NCI-H774 (cell line): ENCODE measurements at places on chromosomes 5 and 9.

- DNase-seq: no peak
Observed at GRCh38 chr5:58048954-58049353, 410.9 kb downstream of the PLK2 start.

DNA sequence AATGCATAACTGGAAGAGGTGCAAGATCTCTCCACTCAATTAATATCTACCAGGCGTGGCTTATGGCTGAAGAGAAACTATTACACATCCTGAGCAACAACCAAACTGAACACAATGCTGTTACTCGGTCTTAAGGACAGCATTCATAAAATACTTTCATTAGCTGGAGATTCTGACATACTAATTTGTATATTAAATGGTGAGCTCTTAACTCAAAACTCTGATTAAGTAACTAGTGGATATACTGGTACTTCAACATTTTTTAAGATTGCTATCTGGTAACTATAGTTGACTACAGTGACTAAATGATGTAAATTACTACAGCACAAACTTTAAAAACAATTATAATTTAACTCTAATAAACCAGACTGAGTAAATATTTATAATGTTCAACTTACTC, 15.8 kb downstream of the ZDHHC21 start:
- DNase-seq: no peak

- DNase-seq: no peak
Observed at GRCh38 chr5:61817472-61818326, 485.6 kb downstream of the ZSWIM6 start.

GRCh38 chr5:132601071-132601728, 44.4 kb downstream of the RAD50 start:
- DNase-seq: no peak

DNA sequence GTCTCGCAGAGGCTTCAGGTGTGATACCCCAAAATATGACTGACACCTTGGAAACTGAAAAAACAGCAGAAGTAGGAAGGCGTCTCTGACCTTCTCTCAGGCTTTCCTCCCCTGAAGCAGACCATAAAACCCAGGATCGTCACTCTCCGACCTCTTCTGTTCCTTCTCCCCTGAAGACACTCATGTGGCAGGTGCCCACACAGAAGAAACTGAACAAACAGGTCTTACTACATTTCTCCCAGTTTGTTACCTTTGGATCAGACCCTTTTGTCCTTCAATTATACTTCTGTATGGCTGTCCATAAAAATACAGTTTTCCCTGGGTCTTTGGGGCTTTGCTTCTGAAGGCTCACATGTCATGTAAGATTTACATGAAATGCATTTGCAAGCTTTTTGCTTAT, 10.3 kb upstream of the PRUNE2 start:
- DNase-seq: no peak

- DNase-seq: no peak
Observed at GRCh38 chr5:57764479-57765089, 282.0 kb upstream of the ACTBL2 start.

DNA sequence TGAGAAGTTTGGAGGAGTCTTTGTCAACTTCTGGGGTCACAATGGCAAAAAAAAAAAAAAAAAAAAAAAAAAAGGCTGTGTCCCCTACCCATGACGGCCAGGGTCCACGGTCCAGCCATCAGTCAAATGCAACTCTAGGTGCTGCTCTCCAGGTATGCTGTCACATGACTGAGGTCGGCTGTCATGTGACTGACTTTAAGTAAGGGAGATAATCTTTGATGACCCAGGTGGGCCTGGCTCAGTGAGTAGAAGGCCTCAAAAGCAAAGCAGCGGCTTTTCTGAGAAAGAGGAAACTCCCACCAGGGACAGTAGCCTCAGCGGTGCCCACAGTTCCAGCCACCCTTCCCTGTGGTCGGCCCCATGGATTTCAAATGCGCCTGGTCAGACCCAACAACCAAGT, 117.7 kb downstream of the ROR2 start:
- DNase-seq: no peak

- no peak for DNase-seq
Observed at GRCh38 chr9:80796632-80797031, 892.7 kb downstream of the TLE1 start.

- DNase-seq: no peak
Observed at GRCh38 chr9:36194326-36195000, 3.7 kb downstream of the CLTA start.

DNA sequence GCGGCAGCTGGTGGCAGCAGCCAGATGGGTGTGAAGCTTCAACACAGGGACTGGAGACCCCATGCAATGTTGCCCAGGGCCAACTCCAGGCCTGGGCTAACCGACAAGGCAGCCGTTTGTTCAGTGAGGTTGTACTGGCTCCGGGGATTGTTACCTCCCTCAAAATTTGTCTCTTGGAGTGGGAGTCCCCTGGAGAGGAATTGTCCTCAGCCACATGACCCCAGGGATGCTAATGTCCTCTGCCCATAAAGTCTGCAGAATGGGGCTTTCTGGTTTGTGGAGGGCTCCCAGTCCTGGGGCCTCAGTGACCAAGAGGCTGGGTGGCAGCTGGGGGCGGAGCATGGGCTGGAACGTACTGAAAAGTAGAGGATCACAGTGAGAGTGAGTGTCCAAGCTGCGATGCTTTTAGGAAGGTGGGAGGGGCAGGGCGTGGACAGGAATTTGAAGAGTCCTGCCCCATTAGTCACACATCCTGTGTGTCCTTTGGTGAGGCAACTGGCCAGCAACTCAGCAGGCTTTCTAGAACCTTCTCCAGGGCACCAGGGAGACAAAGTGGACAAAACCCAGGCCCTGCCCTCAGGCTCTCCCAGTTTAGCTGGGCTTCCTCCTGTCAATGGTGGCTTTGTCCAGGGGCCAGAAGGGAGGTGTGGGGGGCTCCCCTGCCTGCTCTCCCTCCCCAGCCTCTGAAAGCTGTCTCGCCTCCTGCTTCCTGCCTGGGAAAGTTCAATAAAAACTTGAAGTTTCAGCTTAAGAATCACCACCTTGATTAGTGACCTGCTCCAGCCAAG, 114.0 kb downstream of the NSG2 start:
- no peak for DNase-seq

DNA sequence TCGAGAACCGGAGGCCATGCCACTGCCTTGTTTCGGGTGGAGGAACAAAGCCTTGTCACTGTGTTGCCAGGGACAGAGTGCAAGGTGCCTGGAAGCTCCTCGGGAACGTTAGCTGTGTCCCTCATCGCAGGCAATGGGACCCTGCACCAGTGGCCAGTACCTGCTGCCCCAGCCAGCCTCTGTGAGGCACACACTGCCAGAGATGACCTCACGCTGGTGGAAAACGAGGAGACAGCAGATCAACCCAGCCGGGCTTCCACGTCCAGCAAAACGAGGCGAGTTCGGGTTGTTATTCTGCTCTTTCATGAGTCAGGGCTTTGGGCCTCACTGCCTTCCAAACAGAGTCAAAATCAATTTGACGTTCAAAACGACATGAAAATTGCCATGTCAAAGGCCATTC, 104.1 kb downstream of the ADAMTS2 start:
- no peak for DNase-seq

- no peak for DNase-seq
Observed at GRCh38 chr9:6665628-6666027, 20.1 kb upstream of the GLDC start.

- DNase-seq: no peak
Observed at GRCh38 chr5:96326902-96327301, 106.1 kb downstream of the PCSK1 start.

DNA sequence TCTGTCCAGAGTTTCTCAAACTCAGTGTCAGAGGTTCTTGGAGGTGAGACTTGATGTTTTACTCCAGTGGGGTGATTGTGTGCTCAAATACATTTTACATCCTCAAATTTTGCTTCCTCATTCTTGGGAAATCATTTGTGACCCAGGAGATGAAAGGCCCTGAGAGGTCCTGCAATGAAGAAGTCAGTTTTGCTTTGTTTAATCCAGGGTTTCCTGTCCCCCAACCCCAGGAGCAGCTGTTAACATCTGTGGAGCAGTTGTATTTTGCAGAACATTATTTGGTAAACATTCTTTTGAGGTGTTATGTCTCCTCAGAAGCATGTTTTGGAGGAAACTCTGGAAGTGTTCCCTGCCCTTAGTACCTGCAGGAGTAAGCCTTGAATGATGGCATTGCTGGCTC, 59.8 kb downstream of the DAB2IP start:
- DNase-seq: no peak

DNA sequence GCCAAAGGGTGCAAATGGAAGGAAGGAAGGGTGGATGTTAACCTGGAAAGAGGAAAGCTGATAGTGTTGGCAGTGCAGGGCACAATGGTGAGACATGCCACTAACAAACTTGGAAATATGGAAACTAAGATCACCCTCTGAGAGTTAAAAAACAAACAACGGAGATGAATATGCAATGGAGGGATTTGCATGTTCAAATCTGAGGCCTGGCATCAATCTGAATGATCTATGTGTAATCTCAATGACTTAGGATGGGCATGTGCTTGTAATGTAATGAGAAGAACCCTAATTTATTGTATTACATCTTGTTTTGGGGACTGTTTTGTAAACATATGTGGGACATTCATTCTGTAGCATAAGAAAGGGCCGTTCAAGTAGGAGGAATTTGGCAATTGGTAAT, 54.4 kb downstream of the GLRA1 start:
- no peak for DNase-seq

DNA sequence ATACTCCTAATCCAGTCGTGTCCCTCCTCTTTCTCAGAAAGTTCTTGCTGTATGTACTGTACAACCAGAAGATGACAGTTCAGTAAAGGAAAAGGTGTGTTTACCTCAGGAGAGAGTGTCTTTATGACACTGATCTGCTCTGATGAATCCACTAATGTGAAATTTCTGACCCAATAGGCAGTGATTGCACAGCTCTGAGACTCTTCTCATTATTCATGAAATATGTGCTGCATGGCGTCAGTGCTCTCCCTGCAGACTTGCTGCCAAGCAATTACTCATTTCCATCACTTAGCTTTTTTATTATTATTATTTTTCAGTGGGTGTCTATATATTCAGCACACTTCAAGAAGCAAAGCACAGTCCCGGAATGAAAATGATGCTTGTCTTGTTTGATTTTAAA, 389.0 kb downstream of the RASEF start:
- no peak for DNase-seq

GRCh38 chr5:83387041-83387440, 84.5 kb upstream of the VCAN start:
- DNase-seq: no peak

GRCh38 chr5:80760680-80761079, 105.9 kb upstream of the DHFR start:
- no peak for DNase-seq

DNA sequence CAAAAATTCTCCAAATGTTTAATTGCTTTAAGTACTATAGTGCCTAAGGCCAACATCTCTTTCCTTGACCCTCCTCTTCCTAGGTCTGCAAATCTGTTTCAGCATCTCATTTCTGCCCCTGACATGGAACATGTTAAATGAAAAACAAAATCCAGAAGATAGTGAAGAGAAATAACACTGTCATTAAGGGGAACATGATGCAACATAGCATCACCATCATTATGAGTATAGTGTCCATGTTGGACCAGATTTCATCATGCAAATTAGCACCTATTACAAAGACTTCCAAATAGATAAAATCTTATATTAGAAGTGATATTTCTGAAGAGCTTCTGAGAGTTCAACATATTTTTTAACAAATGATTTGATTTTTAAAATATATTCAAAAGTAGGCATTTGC, 375.2 kb downstream of the PTPRD start:
- DNase-seq: no peak

DNA sequence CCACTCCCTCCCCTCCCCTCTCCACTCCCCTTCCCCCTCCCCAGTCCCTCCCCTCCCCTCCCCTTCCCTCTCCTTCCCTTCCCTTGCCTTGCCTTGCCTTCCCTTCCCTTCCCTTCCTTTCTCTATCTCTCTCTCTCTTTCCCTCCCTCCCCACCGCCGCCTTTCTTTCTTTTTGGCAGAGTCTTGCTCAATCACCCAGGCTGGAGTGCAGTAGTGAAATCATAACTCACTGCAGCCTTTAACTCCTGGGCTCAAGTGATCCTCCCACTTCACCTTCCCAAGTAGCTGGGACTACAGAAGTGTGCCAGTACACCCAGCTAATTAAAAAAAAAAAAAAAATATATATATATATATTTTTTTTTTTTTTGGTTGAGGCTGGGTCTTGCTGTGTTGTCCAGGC, 45.5 kb downstream of the IL31RA start:
- no peak for DNase-seq

DNA sequence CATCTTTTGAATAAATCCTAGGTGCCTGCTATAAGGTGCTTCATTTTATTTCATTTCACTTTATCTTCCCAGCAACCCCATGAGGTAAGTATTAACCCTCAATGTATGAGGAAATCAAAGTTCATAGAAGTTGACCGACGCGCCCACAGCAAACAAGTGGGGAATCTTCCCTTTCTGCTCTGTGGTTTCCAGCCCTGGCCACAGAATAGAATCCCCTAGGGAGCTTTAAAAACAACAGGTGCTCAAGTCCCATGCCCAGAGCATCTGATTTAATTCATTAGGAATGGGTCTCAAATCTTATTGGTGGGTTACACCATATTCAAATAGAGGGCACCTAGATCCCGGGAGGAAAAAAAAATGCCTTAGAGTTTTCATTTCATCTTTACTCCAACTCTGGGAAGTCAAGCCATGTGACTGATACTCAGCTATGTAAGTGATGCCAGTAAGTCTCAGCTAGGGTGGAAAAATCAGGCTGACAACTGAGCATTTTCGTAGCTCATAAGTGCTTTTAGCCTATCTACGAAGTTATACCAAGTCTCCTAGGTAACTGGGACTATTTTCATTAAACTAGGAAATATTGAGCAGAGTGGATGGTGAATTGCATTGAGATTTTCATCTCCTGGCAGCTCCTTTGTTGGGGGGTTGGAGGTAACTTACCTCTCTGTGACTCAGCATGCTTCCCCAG, 353.4 kb upstream of the SLC30A5 start:
- DNase-seq: no peak

DNA sequence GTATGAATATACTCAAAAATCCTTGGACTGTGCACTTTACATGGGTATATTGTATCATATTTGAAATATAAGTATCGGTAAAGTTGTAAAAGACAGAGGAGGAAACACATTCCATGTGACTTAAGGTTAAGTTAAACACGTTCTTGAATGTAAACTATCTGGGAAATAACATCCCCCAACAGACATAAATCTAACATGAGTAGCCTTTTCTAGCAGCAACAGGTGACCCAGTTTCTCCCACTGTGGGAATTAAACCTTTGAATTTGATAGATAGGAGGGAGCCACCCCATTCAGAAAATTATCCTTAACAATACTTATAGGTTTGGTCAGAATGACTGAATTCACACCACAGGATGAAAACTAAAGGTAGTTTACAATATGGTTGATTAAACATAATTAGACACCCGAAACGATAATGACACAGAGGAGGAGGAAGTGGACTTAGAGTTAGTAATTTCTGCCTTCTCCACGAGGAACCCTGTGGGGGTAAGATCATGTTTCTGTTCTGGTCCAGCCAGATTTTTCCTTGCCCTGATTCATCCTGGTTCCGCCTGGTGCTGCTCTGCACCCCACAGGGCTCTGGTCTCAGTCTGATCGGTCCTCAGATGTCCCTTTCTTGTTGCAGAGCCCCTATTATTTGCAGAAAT, 84.6 kb upstream of the DNAH5 start:
- no peak for DNase-seq

- no peak for DNase-seq
Observed at GRCh38 chr5:140011297-140011802, 31.7 kb downstream of the NRG2 start.
